Hematopoietic multipotent progenitor cell treated with erythropoietin and hydrocortisone succinate and interleukin-3 and kit ligand, for 6 days (in vitro differentiated cells): ENCODE measurements at places on chromosomes 5 and 9.

- DNase-seq: no peak
Observed at GRCh38 chr5:168885324-168886120, 306.4 kb upstream of the PANK3 start.

DNA sequence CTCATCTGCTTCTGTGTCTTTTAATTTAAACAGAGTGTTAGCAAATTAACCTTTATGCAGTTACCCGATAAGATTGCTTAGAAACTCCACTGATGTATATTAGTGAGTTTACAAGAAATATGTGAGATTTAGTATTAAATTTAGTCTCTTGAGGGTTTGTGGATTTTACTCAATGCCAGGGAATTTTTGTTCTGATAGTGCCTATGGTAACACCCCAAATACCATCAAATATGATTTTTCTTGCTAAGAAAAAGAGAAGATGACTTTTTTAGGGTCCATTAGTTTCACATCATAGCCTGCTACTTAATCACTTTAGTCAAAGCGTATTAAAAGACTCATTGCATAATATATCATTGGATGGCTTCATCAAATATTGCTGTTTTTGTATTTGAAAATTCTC, 224.9 kb downstream of the PCSK5 start:
- DNase-seq: no peak

- no peak for DNase-seq
Observed at GRCh38 chr5:121021681-121022080, 557.6 kb downstream of the PRR16 start.

- no peak for DNase-seq
Observed at GRCh38 chr5:180399401-180400215, 46.5 kb upstream of the GFPT2 start.

GRCh38 chr5:168468836-168469235, 17.4 kb upstream of the RARS1 start:
- DNase-seq: no peak
